A549 (cell line): ENCODE measurements at places on chromosomes 1 and 21. TPM values are rescaled to one million over a fixed set of nuclear protein-coding genes. Genes with fewer than 3 reads are reported as not detected.

- no peak for DNase-seq
These were observed 986 bp upstream of the RNF186 start for GRCh38 chr1:19815801-19816736.

The C4BPB gene
- 4.9 to 9.5 TPM (median 5.1 TPM) in 3 replicates for polyA plus RNA-seq

GRCh38 chr1:98398092-98398491, 263.4 kb upstream of the SNX7 start:
- DNase-seq = no peak

GRCh38 chr21:41672543-41672915, 94.3 kb downstream of the RIPK4 start:
- DNase-seq = no peak

DNA sequence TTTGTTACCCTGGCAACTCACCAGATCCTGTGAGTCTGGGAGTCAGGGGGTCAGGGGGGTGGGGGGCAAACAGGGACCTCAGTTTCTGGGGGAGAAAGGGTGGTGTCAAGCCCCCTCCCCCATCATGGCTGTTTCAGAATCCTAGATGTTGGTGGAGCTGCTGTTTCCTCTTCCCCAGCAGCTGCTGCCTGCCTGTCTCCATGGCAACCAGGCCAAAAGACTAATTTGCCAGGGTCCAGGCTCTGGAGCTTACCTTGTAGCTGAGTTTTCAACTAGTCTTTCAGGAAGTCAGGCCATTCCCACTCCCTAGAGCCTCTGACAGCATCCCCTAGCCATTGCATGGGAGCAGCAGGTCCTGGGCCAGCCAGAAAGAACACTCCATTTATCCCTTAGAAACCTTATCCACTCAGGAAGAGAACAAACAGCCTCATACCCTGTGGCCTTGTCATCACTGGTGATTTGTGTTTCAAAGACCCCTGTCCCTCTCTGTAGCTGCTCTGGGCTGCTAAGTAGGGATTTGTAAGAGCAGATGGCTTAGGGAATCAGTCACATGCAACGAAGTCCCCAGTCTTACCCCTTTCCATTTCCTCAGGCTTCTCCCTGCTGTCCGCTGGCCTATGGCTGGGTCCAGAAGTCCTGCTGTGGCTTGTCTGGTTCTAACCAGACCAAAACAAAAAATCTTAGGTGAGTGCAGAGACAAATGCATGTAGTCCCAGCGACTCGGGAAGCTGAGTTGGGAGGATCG, 21.5 kb upstream of the STMN1 start:
- no peak for DNase-seq

DNA sequence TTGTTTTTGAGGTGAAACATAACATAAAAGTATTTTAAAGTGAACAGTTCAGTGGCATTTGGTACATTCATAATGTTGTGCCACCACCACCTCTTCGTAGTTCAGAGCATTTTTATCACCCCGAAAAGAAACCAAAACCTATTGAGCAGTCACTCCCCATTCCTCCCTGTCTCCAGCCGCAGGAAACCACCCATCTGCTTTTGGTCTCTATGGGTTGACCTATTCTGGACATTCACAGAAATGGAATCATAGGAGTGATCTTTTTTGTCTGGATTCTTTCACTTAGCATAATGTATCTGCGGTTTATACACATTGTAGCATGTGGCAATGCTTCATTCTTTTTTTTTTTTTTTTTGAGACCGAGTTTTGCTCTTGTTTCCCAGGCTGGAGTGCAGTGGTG, 141.2 kb downstream of the VPS13D start:
- no peak for DNase-seq

The BTBD8 gene
- 0.80 to 1.2 TPM (median 0.93 TPM) in 3 replicates for polyA plus RNA-seq

The CD164L2 gene
- polyA plus RNA-seq = not detected in 3 replicates

DNA sequence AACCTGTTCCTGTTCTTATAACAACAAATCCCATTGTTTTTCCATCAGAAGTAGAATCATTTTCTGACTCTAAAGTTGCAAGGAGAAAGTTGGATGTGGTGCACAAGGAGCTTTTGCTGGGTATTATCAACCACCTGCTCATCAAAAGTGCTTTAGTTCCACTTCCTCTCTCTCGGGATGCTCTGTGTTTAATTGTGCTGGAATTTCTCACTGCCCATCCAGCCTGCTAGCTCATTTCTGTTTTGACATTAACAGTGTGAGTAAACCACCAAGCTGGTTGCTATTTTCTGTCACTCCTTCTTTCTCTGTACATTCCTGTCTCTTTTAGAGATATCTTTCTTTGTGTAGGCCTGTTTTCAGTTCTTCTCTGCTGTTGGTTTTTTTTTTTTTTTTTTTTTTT, 6.0 kb downstream of the KDM4A start:
- no peak for DNase-seq

DNA sequence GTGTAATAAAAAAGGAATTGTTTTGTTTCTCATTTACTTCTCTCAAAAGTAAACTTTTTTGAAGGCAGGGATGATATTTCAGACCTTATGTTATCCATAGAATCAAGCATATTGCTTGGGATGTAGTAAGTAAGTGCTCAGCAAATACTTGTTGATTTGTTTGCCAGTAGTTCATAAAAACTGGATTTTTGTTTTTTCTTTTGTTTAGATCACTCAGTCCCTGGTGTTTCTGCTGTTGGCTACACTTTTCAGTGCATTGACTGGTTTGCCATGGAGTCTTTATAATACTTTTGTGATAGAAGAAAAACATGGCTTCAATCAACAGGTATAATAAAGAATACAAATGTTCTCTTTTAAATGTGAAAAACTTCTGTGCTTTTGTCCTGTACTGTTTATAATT, 10.2 kb downstream of the ZMPSTE24 start:
- no peak for DNase-seq

The KCNJ15 gene
- 0.05 to 0.30 TPM in 2 of 3 replicates, not detected in the other for polyA plus RNA-seq

The HHAT gene
- polyA plus RNA-seq = 3.6 to 3.8 TPM (median 3.6 TPM) in 3 replicates

- DNase-seq = no peak
These were observed 41.6 kb downstream of the KIRREL1 start for GRCh38 chr1:158035014-158035413.

The CELSR2 gene
- 5.6 to 5.9 TPM (median 5.6 TPM) in 3 replicates for polyA plus RNA-seq

The FMN2 gene
- polyA plus RNA-seq = 4.1 to 5.4 TPM (median 4.2 TPM) in 3 replicates

The SHISA4 gene
- polyA plus RNA-seq = 10.6 to 15.0 TPM (median 14.4 TPM) in 3 replicates

The SPATA46 gene
- polyA plus RNA-seq = not detected in 3 replicates

GRCh38 chr1:24864370-24864777, 65.7 kb downstream of the RUNX3 start:
- no peak for DNase-seq

DNA sequence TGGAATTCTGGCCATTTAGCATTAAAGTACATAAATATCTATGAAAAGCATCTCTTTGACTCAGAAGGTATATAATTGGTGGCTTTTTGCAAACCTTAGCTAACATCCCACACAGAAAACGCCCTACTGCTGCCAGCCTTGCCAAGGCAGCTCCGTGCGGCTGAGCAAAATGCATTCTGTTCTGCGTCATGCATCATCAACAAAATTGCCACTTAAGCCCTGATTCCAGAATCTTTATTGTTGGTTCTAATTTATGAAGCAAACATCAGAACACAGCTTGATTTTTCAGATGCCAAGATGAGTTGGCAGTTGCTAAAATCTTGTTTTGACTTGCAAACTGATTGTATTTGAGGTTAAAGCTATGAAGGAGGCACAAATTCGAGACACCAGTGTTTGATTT, 314.9 kb upstream of the DEPDC1 start:
- DNase-seq = no peak

The CSF1 gene
- polyA plus RNA-seq = 35.1 to 42.4 TPM (median 37.5 TPM) in 3 replicates

The PRKCZ gene
- polyA plus RNA-seq = 7.8 to 9.9 TPM (median 9.5 TPM) in 3 replicates

The KRTAP10-3 gene
- polyA plus RNA-seq = not detected in 3 replicates

- no peak for DNase-seq
These were observed 6.9 kb upstream of the GALE start for GRCh38 chr1:23807453-23807852.

GRCh38 chr1:240232530-240232929, 140.8 kb downstream of the FMN2 start:
- no peak for DNase-seq

The TRNP1 gene
- polyA plus RNA-seq = 68.5 to 86.3 TPM (median 73.9 TPM) in 3 replicates

The OR10J1 gene
- not detected in 3 replicates for polyA plus RNA-seq

DNA sequence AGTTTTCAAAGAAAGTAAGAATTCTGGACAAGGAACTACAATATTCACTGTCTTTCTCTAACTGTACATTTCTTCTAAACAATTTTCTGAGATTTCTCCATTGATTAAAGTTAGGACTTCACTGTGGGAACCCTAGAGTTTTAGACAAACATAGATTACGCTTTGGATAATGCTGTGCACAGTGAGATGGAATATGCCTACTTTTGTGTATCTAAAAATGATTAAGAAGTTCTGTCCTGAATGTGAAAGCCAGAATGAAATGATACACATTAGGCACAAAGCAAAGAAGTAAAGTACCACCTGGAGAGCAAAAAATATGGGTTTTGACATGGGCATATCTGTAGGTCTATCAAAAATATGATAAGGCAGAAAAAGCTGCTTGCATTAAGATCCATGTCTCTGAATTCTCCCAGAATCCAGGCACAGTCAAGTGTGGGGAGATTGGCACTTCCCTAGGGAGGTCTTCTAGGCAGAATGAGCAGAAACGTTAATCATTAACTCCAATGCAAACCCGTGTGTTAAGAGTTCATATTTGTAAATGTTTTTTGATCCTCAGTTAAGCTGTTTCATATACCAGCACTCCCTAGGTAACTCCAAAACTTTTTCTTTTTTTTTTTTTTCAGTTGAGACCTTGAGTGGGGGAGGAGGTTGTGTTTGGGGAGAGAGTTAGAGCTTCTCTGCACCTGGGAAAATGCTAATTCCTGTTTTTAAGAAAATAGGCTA, 467.1 kb downstream of the LMO4 start:
- peak; percentile 41 for DNase-seq

DNA sequence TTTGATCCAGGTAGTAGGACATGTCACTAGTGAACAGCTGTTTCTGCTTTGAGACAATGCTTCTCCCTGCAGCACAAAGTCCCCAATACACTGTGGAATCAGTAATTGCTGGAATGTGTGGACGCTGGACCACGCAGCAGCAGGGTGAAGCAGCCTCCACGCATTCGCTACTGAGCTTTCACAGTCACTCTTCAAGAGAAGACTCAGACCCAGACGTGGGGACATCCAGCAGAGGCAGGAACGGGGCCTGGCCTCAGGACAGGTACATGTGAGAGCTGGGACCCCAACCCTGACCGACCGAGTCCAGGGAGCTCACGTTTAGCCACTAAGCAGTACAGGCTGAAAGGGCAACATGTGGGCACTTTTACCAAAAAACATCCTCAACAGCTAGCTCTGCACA, 34.1 kb upstream of the PRDM15 start:
- no peak for DNase-seq

The LAX1 gene
- polyA plus RNA-seq = not detected in 3 replicates
